HL-60 (cell line): ENCODE measurements at places on chromosomes 7 and 10.

DNA sequence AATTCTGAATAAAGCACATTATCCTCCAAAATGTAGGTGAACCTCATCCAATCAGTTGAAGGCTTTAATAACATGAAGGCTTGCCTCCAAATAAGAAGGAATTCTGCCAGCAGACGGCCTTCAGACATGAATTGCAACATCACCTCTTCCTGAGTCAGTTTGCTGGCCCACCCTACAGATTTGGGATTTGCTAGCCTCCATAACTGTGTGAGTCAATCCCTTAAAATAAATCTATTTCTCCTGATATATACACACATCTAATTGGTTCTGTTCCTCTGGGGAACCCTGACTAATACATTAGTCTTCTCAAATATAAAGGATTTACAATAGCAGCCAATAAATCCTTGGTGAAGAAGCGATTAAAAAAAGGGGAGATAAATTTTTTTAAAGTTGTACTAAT is 34.8 kb upstream of the OSBPL3 start:
- DNase-seq = no peak

GRCh38 chr10:65550761-65551160 is 1375.1 kb upstream of the LRRTM3 start:
- no peak for DNase-seq

GRCh38 chr10:63084690-63085382 is 48.3 kb upstream of the NRBF2 start:
- no peak for DNase-seq

- no peak for DNase-seq
Observed at GRCh38 chr10:13812804-13813203, 226.0 kb downstream of the PRPF18 start.

DNA sequence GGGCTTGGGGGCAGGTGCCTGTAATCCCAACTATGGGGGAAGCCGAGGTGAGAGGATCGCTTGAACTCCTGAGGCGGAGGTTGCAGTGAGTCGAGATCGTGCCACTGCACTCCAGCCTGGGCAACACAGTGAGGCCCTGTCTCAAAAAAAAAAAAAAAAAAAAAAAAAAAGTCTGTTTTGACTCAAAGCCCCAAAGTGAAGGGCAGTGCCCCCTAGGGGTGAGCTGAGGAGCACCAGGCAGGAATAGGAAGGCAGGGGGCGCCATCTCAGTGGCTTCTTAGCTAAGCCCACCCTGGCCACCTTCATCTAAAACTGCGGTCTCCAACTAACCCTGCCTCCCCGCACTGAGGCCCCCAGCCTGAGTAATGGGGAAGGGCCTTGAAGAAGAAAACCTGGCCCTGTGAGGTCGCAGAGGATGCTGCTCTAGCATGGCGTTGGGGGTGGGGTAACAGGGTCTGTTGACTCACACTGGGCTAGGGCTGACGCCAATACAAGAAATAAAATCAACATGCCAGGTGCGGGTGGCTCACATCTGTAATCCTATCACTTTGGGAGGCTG is 9.8 kb downstream of the PODXL start:
- peak; percentile 14 for DNase-seq

DNA sequence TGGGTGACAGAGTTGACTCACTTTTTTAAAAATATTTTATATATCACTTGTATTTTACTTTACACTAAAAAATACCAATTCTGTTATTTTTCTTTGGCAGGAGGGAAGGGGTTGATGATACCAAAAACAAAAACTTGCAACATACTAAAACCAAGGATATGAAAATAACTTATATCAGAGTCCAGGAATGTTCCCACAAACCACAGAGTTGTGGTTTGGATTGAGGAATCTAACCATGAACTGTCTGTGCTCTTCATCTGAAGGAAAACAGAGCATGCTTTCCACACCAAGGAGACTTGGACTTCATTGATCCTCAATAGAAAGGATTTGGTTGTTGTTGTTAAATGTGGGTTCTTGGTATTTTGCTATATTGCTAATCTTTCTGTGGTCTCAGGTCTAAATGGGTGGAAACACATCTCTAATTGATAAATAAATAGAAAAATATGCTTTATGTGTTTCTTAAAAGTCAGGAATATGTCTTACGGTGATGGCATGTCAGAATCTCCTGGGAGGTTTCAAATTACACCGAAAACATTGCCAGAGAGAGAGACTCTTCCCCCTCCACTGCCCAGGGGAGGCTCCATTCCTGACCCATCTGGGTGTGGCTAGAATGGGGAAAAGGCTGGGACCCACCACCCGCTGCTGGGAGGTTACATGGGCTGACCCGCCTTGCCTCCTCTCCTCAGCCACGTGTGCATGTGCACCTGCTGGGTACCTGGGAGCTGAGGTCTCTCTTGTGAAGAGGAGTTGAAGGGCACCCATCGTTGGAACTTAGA is 46.9 kb upstream of the STK17A start:
- no peak for DNase-seq

DNA sequence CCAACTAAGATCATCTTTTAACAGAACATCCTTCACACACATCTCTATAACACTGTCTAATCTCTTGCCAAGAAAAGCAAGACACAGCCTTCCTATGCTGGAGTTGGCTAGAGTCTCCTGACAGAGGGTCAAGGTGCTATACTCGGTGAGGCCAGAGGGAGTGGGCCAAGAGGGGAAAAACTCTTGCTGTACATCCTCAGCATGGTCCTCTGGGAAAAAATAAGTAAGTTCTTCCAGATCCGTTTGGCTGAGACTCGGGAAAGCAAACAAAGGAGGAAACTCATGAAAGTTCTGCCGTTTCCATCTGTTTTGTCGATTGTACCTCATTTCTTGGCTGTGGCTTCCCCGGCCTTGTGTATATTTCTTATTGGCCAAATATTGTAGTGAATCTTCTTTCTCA is 33.9 kb downstream of the VWDE start:
- no peak for DNase-seq
